Skin of body (tissue), 3 donors: ENCODE measurements at places on chromosomes 2 and 18.
A peak's percentile ranks its signal among the peaks of the same experiment; 100 is the strongest.

- no peak for DNase-seq
These were observed 23.8 kb downstream of the ANKAR start for GRCh38 chr2:189698020-189698887.

GRCh38 chr18:44742718-44743311 is 62.1 kb downstream of the SETBP1 start:
- DNase-seq = peak; percentile 54

- DNase-seq = no peak
These were observed 2.1 kb downstream of the MLPH start for GRCh38 chr2:237488901-237489860.

DNA sequence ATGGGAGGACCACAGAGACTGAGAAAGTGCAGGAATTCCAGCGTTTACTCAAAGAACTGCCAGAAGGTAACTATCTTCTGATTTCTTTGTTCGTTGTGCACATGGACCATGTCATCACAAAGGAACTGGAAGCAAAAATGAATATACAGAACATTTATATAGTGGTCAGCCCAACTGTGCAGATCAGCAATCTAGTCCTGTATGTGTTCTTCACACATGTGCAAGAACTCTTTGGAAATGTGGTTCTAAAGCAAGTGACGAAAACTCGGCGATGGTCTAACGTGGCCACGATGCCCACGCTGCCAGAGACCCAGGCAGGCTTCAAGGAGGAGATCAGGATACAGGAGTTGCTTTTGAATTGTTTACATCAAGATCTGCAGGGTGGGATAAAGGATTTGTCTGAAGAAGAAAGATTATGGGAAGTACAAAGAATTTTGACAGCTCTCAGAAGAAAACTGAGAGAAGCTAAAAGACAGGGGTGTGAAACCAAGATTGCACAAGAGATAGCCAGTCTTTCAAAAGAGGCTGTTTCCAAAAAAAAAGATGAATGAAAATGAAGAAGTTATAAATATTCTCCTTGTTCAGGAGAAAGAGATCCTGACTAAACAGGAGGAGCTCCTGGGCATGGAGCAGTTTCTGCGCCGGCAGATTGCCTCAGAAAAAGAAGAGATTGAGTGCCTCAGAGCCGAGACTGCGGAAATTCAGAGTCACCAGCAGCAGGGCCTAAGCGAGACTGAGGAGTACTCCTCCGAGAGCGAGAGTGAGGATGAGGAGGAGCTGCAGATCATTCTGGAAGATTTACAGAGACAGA is 8.3 kb upstream of the CHST10 start:
- no peak for DNase-seq

GRCh38 chr2:216021768-216022565 is 8.6 kb upstream of the MREG start:
- no peak for DNase-seq

GRCh38 chr18:46174342-46175041 is 70.3 kb downstream of the HAUS1 start:
- DNase-seq = no peak

DNA sequence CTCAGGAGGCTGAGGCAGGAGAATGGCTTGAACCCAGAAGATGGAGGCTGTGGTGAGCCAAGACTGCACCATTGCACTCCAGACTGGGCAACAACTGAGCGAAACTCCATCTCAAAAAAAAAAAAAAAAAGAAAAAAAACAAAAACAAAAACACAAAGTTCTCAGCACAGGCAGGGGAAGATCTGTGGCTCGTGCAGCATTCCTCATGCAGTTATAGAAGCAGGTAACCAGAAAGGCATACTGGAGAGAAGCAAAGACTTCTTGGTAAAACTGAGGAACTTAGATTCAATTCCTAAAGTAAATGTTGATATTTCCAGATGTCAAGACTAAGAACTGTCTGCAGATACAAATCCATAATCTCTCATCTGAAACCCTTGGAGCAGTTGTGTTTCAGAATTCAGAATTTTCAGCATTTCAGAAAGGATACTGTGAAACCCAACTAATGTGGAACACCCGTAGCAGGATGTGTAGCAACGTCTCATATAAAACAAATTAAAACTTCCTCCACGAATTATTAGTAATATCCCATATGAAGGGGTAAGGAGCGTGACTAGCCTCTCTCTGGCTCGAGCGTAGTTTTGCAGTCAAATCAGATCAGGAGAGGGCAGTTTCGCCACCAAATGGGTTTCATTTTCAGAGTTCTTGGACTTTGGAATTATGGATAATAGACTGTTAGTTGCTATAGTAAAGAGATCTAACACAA is 13.2 kb upstream of the SLC25A52 start:
- no peak for DNase-seq
